Naive thymus-derived CD4-positive, alpha-beta T cell (primary cell): ENCODE measurements at places on chromosomes 7 and 10.

DNA sequence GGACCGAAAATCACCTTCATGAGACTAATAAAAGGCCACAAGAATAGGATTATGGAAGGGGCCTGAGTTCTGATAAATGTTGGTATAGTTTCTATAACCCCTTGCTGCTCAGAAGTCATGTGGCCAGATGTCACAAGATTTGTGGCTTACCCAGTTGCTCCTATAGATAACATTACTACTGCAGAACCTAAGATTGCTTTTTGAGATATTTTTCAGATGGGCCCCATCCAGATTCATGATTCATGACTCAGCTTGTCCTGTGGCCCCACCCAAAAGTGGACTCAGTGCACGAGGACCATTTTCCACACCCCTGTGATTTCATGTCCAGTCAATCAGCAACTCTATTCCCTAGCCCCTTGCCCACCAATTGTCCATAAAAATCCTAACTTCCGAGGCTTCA, 209.0 kb downstream of the ACTR3B start:
- DNase-seq: no peak

DNA sequence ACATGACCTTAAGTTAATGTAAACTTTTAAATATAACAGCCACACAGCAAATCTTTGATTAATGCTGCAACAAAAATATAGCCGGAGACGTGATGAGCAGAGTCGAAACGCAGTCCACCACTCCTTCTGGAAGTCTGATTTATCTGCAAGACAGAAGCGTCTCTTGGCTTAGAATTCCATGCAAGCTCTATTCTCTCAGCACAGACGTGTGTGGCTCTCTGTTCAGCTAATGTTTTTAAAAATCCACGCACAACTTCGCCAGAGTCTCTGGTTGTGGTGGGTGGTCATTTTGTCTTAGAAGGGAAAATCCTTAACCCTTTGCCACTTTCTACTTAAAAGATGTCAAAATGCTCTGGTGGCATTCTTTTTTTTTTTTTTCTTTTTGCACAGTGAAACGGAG, 438.0 kb upstream of the MGMT start:
- DNase-seq: no peak

DNA sequence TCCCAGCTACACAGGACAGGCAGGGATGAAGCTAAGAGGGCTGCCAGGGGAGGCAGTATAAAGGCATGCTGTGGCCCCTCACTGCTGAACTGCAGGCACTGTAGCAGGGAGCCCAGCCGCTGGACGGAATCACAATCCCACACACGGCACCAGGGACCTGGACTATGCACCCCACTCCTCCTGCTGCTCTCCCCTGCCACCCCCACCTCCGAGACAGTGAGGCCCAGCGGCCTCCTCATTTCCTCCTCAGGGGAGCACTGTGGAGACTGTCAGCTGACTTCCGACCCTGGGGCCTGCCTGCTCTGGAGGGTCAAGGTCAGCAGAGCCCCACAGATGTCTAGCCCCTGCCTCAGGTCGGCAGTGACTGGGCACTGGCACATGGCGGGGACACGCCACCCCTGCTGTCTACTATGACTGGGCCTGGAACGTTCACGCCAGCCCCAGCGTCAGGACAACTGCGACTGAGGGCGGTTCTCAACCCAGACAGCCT, 92.7 kb downstream of the FAM53B start:
- no peak for DNase-seq

DNA sequence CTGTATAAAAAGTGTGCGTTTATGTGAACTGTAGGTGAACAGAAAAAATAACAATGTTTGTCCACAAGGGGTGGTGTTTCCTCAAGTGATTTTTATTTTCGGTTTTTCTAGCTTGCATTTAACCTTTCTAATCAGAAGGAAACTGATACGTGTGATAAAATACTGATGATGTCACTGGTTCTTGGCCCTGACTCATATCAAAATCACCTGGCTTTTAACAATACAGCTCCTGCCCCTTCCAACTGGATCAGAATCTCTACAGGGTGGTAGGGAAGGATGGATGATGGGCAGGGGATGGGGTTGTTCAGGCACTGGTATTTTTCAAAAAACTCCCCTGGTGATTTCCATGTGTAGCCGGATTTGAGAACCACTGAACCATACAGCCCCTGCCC, 10.9 kb downstream of the NPFFR1 start:
- DNase-seq: peak; percentile 3

DNA sequence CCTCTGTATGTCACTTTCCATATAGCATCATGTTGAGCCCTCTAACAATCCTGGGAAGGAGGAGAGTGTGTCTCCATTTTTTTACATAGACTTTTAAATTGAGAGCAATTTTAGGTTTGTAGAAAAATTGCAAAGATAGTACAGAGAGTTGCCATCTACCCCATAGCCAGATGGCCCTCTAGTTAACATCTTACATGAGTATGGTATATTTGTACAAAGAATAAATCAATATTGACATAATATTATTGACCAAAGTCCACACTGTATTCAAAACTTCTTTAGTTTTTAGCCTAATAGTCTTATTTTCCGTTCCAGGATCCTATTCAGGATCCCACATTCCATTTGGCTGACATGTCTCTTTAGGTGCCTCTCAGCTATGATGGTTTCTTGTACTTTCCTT, 274.6 kb upstream of the PLPP4 start:
- no peak for DNase-seq
